ENCODE measurements at places on chromosomes 4 and X.

DNA sequence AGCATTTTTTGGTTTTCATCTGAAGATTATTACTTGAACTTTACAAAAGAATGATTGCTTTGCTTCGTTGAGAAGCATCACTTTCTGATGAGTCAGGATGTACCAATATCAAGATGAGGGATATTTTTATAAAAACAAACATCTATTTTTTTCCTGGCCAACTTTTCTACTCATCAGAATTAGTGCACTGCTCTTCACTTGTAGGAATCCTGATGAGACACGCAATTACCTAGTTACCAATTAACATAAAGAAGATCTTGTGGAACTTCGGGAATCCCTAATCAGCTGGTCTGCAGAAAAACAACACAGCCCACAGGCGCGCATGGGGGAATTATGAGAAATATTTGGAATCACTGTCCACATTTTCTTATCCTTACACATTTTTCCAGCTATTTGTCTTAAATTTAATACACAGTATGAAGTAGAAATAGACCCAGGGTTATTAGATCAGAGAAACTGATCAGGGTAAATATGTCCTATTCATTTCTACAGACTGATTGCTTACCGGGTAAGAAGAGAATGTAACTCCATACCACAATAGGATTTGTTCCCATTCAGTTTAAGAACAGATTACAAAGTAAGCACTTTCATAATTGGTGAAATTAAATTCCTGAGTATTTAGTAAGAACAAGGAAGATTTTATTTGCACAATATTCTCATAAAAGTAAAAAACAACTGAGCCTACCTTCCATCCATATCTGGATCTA is 50.9 kb downstream of the MFAP3L start:
- no peak for DNase-seq

DNA sequence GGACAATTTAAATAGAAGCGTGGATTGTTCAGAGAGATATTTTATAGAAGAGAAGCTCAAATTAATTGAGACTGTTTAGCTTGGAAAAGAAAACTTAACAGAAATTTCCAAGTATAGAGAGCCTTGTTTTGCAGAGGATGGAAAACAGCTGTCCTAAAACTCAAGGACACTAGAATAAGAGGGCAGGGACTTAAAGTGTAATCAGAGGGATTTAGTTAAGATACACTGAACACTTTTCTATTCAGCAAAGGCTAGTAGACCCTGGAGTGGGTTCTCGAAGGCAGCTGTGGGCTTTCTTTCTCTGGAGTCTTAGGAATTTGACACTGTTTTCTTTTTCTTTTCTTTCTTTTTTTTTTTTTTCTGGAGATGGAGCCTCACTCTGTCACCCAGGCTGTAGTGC is 92.7 kb upstream of the ARX start:
- DNase-seq: no peak

DNA sequence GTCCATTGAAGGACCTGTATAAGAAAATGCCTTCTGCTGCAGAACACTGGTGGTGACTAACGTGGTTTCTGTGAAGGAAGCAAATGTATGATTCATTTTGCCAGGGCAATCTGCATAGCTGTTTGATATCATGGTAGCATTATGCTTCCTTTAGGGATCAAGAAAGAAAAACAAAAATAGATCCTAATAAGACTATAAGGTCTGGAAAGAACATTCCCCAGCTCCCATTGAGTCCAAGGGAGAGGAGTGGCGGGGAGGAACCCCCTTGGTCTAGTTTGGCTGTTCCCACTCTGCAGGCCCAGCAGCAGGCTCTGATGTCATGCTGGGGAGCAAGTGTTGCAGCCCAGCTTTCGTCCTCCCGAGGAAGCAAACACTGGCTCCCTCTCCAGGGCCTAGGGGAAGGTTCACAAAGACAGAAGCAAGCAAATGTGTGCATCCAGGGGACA is 154.5 kb upstream of the GALNT7 start:
- no peak for DNase-seq

DNA sequence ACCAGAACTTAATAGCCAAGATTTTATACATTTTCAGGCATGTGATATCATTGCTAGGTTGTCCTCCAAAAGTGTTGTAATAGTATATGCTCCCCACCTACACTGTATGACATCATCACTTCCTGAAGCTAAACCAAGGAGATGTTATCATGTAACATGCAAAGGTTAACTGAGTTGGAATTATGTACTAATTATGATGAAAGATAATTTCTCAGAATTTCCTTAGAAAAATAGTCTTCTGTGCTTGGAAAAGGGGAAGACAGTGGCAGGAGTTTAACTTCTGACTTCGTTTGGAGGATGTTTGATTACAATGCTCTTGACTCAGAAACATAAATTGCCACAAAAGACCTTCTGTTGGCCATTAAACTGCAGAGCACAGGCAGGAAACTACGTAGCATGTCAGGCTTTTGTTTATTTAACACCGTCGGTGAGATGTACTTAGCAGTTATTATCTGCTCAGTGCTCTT is 83.6 kb upstream of the GUCY1A1 start:
- no peak for DNase-seq

DNA sequence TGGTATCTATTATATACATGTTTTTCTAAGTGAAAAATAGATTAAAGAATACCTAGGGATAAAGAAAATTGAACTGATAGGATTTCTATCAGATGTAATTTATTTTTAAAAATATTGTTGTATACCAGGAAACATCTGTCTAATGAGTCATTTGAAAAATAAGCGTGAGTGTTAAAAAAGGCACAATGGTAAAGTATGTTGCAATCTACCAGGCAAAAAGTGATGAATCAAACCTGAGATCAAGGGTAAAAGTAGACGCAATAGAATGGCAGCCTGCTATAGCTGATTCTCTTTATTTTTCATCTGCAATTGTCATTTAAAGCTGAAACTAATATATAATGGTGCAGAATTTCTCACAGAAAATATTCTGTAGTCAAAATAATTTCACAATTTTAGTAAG is 1119.6 kb downstream of the PCDH18 start:
- DNase-seq: no peak

- no peak for DNase-seq
These were observed 87.4 kb downstream of the ZXDA start for GRCh38 chrX:57822818-57823217.

GRCh38 chrX:153065389-153065788 is 6.9 kb upstream of the PNMA6A start:
- DNase-seq: no peak

DNA sequence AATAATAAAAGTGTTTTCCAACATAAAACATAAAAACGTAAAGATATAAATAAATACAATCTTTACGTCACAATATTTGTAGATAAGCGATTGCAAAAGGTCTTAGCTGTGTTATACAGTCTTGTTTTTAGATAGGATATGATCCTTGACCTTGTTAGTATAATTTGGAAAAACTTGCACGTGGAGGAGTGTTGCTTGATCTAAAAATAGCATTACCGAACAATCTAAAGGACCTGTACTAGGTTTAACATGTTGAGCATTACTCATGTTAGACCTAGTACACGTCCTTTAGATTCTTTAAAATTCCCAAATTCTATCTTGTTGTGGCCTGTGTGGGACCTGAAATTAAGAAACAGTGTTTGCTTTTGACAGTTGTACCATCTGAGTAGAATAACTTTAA is 1.6 kb downstream of the METAP1 start:
- no peak for DNase-seq

GRCh38 chr4:8560265-8561047 is 19.7 kb upstream of the GPR78 start:
- no peak for DNase-seq

DNA sequence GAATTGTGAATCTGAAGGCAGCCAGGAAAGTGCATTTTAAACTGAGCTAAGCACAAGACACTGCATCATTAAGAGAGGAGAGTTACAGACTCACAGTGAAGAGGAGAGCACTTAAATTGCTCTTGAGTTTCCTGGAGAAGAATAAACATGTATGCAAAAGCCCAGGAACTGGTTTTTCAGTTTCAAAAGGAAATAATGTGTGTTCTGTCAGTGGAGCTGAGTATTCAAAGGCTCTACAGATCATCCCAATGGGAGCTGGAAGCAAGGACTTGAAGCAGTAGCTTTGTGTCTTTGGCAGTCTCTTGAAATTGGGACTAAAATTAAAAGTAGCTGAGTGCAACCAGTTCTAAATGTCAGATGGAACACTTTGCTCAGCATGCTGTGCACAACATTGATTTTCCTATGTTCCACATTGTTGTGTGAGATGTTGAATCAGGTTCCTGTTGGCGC is 147.5 kb upstream of the ANK2 start:
- DNase-seq: no peak

- DNase-seq: no peak
These were observed 119.0 kb downstream of the TET2 start for GRCh38 chr4:105265689-105266088.

DNA sequence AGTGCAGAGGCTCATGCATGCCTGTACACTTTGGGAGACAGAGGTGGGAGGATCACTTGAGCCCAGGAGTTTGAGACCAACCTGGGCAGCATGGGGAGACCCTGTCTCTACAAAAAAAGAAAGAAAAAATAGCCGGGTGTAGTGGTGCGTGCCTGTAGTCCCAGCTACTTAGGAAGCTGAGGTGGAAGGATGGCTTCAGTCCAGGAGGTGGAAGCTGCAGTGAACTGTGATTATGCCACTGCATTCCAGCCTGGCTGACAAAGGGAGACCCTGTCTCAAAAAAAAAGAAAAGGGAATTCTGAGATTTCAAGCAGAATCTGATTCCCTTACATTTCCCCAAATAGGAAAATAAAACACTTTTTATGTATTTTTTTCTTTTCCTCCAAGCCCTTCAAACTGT is 83.5 kb downstream of the SYNPO2 start:
- DNase-seq: no peak

GRCh38 chr4:91448668-91449330 is 855.0 kb upstream of the GRID2 start:
- no peak for DNase-seq

DNA sequence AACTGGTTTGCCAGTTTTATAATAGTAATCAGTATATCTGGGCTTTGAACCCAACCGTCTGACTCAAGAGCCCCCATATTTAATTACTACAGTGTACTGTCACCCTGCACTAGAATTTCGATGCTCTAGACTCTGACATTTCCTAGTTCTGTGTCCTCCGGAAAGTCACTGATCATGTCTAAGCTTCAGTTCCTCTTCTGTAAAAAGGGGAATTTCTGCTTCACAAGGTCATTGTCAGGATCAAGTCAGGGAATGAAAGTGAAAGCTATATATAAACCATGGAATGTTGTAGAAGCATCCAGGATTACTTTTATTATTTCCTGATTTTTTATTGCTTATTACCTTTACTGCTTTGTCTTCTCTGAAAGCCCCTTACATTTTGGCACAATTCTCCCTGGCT is 4.0 kb upstream of the KCNIP4 start:
- no peak for DNase-seq

- DNase-seq: no peak
These were observed 20.5 kb upstream of the DHRSX start for GRCh38 chrX:2521092-2521926.

DNA sequence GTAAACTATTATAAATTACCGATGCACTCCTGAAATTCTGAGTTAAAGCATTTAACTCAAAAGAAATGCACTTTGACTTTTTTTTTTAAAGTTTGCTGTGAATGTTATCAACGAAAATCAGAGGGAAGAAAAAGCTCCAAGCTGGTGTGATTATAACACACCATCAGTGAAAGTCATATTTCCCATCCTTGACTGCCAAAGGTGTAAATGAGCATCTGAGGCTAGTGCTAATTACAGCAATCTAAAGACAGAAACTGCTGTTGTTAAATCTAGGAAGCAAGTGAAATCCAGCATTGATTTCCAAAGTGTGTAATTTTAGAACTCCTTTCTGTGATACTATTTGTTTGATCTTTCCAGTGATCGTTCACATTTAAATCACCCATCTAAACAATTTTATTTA is 1538.8 kb downstream of the TECRL start:
- no peak for DNase-seq

GRCh38 chr4:97624204-97624603 is 519.1 kb downstream of the STPG2 start:
- no peak for DNase-seq

DNA sequence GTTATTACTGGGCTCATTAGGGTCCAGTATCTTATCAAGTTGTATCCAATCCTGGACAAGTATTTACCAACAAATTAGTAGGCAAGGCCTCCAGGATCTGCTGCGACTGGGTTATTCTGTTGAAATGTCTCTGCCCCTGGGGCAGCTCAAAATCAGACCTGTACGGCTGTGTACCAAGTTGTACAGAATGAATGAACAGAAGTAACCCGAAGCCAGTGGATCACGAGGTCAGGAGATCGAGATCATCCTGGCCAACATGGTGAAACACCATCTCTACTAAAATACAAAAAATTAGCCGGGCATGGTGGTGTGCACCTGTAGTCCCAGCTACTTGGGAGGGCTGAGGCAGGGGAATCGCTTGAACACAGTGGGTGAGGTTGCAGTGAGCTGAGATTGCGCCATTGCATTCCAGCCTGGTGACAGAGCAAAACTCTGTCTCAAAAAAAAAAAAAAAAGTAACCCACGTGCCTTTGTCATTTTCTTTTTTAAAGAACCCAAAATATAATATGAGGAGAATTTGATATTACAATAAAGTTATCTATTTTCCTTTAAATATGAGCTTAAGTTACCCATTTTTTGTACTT is 127.3 kb downstream of the CBR4 start:
- no peak for DNase-seq

DNA sequence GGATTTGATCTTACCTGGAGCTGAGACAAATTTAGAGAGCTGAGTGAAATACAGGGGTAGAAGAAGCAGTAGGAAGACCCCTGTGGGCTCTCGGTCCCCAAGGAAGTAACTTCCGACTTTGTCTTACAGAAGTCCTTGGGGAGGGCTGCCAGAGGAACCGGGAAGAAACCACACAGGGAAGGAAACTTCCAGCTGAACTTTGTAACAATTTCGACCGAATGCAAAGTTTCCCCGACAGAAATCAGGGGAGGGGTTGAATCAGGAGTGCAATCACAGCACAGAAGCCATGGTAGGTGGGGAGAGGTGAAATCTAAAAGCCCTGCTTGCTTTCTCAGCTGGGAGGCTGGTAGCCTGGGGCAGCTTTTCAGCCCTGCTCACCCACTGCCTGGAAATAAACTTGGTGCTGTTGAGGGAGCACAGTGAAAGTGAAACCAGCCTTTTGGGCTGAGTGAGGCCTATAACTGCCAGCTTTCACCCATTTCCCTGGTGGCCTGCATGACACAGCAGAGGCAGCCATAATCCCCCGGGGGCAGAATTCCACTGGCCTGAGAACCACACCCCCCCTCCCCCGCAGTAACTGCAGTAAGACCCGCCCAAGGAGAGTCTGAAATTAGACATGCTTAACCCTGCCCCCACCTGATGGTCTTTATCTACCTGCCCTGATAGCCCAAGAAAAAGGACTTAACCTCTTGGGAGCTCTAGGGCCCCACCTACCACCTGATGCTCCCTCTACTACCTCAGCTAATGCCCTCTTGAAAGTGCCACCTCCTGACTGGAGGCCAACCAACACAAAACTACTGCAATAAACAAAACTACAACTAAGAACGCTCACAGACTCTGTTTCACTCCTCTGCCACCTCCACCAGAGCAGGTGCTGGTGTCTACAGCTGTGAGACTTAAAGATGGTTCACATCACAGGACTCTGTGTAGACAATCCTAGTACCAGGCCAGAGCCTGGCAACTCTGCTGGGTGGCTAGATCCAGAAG is 248.2 kb downstream of the PARM1 start:
- no peak for DNase-seq

- DNase-seq: no peak
These were observed 364.3 kb upstream of the CT83 start for GRCh38 chrX:116827063-116827462.

GRCh38 chrX:3143043-3143799 is 102.0 kb downstream of the ARSF start:
- DNase-seq: no peak

Measured in CD4-positive, alpha-beta T cell treated with Interleukin-6 at 100 ng/mL for 8 hours (primary cell).